ENCODE measurements at places on chromosomes 6 and 20.
A peak's percentile ranks its signal among the peaks of the same experiment; 100 is the strongest.

- DNase-seq, result no peak
Measured at GRCh38 chr20:16530201-16530681, 43.0 kb downstream of the KIF16B start.

DNA sequence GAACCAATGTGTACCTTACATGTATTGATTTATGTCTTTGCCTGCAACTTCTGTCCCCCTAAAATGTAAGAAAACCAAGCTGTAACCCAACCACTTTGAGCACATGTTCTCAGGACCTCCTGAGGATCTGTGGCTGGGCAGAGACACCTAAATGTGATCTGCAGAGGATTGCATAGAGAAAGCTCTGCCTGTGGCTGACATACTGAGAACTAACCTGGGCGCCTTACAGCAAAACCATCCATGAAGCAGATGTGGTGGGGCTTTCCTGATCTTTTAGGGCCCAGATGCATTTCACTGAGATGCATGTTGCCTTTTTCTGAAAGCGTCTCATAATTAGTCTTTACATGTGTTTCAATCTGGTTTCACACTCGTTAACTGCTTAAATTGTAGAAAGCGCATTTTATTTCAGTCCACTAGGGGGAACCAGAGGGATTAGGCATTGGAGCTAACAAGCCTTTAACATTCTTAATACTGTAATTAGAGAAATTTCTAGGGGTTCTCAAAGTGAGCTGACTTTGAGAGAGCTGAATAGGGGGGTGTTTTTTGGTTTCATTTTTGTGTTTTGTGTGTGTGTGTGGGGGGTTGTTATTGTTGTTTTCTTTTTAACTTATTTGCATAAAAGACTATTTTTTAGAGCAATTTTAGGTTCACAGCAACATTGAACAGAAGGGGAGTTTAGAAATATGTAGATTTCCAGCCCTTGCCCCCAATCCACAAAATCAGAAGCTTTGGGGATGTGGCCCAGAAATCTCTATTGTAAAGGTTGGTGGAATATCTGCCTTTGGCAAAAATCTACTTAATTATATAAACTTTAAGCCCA is 50.9 kb upstream of the FAM184A start:
- peak; percentile 43 for DNase-seq

DNA sequence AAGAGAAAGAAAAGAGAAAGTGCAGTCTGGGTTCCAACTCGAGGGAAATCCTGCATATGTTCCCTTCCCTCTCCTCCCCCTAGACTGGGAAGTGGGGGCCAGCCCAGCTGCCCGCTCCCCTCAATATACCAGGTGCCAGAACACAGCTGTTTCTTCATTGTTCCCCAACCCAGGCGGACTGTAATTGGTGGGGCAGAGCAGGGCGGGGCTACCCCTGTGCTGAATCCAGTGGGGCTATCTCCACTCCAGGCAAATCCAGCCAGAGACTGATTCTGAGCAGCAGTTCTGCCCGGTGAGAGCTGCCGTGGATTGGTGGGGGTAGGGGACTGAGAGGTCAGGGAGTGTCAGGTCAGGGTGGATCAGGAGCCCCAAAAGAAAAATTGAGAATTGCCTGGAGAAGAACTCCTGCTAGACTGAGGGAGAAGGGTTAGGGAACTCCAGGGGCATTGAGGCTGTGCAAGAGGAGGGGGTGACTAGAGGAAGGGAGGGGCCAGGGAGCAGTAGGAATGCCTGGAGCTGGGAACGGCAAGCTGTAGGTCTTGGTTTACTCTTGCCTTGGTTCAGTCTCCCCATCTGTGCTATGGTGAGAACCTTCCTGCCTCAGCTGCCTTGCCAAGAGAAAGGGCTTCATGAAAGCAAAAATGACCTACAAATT is at the start of gene MYMX:
TSS of gene MYMX (plus strand) at position 250 of the 655 bp plus-strand sequence. CDS start 546 bp downstream, outside the sequence.
- no peak for DNase-seq

- DNase-seq, result peak; percentile 75
Measured at GRCh38 chr6:138287144-138287955, 69.1 kb upstream of the PBOV1 start.

GRCh38 chr6:26109772-26110171 is 22.5 kb downstream of the HFE start:
- DNase-seq, result no peak

- no peak for DNase-seq
Measured at GRCh38 chr6:36050947-36051710, 23.5 kb downstream of the MAPK14 start.

DNA sequence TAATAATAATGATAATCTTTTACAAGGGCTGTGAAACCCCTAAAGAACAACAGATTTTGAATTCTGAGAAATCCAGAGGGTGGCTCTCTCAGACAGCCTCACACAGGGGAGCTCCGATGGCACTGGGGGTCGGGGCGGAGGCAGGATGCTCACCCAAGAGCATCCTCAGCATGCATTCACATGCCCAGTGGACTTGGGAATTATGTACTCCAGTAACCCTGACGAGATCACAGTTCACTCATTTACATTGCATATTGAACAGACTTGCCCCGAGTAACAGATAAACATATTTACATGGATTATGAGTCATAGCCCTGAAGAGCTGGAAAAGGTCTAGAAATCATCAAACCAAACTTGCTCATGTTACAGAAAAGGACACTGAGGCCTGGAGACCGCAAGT is 482.7 kb upstream of the JARID2 start:
- DNase-seq, result no peak

DNA sequence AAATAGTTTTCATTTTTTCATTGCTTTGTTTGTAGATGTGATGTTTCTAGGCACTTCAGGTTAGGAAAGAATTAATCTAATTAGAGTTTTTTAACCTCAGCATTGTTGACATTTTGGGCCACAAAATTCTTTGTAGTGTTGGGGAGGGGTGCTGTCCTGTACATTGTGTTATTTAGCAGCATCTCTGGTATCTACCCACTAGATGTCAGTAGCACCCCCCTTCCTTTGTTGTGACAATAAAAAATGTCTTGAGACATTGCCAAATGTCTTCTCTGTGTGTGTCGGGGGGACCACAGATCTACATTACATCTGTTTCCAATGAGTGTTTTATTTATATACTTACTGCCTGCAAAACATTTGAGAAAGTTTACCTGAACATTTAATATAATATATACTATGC is 45.6 kb downstream of the EYA4 start:
- no peak for DNase-seq

DNA sequence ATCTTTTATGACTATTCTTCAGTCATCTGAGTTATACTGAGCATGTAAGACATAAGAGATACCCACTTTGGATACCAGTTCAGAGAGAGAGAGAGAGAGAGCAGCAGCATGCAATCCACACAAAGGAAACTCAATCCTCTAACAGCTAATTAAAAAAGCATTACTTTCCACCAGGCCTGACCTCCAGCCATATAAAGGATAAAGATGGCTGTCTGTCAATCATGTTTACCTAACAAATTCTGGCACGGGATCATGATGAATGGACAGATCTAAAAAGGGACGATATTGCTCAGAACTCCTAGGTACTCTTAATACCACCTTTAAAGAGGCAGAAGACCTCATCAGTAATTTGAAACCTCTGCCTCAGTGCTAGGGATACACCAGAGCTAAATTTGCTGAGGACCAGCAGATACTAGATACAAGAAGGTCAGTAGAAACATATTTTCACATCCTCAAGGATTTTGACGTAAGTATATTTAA is 159.2 kb downstream of the RPS12 start:
- no peak for DNase-seq

GRCh38 chr20:6767536-6768227 is at the start of gene BMP2:
BMP2 (plus strand) TSS chr20:6767686; CDS start chr20:6770127, 2,441 bp downstream.
- peak; percentile 16 for DNase-seq

DNA sequence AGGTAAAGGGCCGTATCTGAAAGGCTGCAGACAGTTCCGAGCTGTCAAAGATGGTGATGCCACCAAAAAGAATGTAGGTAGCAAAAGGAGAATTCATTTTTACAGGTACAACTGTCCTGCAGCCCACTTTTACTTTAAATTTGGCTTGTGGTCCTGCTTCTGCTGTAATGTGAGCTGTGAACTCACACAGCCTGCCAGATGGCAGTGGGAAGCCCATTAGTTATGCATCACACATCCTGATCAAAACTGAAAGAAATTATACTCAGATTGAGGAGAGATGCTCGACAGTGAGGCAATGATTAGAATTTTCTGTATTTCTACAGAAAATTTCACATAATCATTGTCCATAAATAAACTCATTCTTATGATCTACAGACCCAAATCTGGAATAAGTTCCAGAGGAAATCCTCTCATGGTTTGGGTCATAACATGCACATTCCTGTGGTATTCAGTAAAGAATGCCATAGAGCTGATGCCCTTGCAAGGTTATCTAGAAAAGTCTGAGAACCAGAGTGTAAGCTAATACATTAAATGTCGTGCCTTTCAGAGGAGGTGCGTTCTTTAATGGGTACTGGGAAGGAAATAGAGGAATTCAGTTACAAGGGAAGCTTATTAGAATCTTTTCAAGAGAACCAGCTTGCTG is 23.9 kb upstream of the E2F3 start:
- no peak for DNase-seq

DNA sequence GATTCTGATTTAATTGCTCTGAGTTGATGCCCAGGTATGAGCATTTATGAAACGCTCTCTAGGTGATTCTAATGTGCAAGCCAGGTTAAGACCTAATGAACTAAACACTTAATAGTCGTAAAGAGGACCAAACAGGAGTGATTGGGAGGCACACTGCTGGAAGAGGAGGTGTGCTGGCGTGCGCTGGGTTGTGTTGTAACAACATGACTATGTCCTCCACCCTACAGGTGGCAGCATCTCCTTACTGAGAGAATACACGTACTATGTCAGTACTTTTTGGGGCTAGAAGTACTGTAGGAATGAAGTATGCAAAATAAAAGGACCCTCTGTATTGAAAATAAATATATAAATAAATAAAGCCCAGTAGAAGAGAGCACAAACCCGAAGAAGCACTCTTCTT is 11.9 kb downstream of the C6orf89 start:
- DNase-seq, result no peak

GRCh38 chr6:4545893-4546292 is 230.3 kb upstream of the CDYL start:
- no peak for DNase-seq

DNA sequence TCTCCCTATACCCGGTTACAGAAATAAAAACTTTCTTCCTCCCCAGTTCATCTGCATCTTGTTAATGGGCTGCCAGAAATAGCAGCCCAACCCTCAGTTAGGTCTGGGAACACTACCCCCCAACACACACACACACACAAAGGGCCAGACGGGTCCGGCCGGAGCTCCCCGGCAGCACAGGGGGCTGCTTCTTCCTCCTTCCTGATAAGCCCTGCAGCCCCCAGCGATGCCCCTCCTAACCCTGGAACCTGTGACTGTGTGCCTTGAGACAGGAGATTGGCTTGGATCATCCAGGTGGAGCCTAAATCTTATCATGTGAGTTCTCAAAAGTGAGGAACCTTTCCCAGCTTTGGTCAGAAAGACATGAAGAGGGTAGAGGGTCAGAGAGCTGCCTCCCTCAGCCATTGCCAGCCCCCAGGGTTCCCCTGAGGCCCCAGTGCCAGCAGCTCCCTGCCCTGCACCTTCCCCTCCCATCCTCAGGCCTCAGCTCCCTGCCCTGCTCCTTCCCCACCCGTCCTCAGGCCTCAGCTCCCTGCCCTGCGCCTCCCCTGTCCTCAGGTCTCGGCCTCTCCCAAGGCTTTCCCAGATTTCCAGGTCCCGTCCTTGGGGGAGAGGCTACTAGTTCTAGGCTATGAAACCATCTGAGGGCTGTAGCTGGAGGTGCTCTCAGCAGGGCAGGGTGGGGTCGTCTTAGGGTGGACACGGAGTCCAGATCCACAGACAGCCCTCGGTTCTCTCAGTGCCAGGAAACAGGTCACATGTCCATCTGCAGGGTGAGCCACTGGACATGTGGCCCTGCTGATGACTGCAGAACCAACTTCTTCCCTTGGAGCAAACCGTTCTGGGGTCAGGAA is 34.5 kb upstream of the CST7 start:
- peak; percentile 2 for DNase-seq

DNA sequence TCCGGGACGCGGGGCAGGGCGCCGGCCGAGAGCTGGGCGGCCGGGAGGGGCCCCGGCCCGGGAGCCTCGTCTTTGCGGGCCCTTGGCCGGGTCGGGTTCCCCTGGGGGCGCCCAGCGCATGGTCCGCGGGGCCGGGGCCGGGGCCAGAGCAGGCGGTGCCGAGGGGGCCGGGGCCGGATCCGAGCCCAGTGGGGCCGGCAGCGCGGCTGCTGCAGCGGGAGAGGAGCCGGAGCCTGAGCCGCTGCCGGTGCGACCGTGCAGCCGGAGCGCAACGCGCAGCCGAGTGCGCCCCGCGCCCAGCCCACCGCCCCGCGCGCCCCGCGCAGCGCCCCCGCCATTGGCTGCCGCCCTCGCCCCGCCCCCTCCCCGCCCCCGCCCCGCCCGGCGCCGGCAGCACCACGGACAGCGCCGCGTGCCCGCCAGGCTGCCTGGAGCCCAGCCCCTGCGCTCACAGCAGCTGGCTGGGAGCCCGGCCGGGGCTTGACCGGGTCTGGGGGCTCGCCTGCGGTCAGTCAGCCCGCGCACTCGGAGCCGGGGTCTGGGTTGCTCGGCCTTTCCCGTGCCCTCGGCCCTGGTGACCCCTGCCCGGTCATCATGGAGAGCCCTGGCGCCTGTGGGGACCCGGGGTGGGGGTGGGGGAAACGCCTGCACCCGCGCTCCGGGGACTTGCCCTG is at the start of gene HRH3:
TSS of gene HRH3 (minus strand) at position 287 of the 674 bp plus-strand sequence. CDS start 308 bp downstream, outside the sequence.
- no peak for DNase-seq

GRCh38 chr6:56647172-56647762 is 4.6 kb upstream of the DST start:
- no peak for DNase-seq

DNA sequence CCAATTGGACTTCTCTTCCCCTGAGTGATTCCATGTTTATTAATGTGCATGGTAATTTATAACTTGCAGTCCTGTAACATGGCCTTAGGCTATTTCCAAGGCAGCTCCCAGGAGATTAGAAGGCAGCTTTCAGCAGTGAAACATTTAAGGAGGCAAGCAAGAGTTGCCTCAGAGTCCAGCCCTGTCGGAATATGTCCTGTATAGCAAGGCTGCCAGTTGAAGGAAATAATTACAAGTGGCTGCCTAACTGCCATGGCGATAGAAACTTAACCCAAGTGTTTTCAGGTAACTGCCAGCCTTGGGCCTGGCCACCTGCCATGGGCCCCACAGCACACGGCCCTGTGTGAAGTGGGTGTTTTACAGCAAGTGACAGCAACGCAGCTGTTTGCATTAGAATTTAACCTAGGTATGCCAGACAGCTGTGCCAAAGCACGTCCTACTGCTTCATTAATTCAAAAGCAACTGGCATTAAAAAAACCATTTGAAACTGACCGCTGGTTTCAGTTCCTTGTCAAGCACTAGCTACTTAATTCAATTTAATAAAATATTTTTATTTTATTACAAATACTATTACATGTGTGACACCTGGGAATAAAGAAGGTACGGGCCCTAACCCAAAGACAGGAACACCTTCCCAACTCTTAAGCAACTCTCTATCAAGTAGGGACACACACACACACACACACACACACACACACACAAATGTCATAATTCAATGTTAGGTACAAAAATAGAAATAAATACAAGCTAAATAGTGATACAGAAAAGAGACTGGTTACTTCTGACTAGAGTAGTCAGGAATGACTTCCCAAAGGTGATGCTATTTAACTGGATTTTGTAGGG is 151.8 kb upstream of the HEY2 start:
- no peak for DNase-seq

GRCh38 chr6:133807501-133807900 is 81.4 kb upstream of the TCF21 start:
- no peak for DNase-seq

GRCh38 chr20:2507875-2508630 is 662 bp downstream of the ZNF343 start:
- DNase-seq, result no peak

Data from prostate gland (tissue), 2 donors.